ENCODE measurements at places on chromosomes 2 and 18. TPM values are rescaled to one million over a fixed set of nuclear protein-coding genes. Genes with fewer than 3 reads are reported as not detected.

DNA sequence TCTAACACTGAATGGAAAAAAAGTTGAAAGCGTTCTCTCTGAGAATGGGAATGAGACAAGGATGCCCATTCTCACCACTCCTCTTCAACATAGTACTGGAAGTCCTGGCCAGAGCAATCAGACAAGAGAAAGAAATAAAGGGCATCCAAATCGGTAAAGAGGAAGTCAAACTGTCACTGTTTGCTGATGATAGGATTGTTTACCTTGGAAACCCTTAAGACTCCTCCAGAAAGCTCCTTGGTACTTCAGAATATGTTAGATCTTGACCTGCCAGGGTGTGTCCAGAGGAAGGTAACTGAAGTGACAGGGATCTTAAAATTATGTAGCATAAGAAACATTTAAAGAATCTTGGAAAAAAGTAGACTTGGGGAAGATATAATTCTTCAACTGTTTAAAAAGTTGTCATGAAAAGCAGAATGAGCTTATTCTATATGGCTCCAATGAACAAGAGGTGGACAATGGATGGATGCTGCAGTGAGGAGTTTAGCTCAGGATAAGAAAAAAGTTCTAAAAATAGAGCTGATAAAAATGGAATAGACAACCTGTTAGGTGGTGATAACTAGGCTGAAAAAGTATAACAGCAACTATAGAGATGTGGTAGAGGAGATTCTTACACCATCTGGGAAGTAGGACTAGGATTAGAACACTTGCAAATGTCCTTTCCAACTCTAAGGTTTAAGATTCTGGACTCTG is 16.8 kb upstream of the SULT1C4 start:
- H3K4me3 ChIP-seq, result no peak overlapping the region
- DNase-seq, result no peak
- no peak overlapping the region for H3K27ac ChIP-seq
- H3K4me1 ChIP-seq, result no peaks in the 10 kb centered on the region

DNA sequence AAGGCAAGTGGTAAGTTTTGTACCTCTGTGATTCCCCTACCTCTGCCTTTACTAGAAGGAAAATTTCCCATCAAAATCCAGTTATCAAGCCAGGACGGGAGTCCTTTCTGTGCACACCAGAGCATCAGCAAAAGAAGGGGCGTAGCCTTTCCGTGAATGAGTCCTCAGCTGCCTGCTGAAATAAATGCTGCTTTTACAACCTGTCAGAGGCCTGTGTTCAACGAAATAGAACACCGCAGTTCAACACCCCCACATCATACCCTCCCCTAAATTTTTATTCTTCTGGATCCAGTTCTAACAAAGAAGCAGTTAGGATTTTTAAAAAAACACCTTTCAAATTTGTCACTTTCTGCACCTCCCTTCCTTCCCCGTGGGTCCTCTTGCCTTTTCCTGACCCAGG is 135.8 kb downstream of the SETBP1 start:
- DNase-seq, result no peak
- no peak overlapping the region for H3K4me3 ChIP-seq
- no peaks in the 10 kb centered on the region for H3K27me3 ChIP-seq
- H3K4me1 ChIP-seq, result no peaks in the 10 kb centered on the region
- no peaks in the 10 kb centered on the region for H3K36me3 ChIP-seq

DNA sequence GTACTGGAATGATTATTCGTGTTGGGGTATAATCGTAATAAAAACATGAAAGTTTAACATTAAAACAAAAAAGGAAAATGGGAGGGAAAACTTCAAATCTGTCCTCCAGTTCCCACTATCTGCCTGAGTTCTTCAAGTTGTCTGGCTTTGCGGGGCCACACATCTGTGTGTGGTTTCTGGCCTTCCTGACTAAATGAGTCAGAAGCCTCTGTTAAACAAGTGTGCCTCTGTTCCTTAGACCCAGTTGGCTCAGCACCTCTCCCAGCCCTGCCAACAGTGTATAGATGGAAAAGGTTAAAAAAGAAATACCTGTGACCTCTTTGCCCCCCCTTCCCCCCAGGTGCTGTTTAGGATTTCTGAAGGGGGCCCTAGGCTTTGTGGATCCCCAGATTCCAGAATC is 30.2 kb downstream of the XDH start:
- H3K27ac ChIP-seq, result no peak overlapping the region
- no peaks in the 10 kb centered on the region for H3K27me3 ChIP-seq
- no peak overlapping the region for H3K4me3 ChIP-seq
- no peaks in the 10 kb centered on the region for H3K36me3 ChIP-seq

GRCh38 chr2:107376909-107377308 is 449.8 kb upstream of the RGPD4 start:
- no peak overlapping the region for H3K4me3 ChIP-seq
- H3K36me3 ChIP-seq, result no peaks in the 10 kb centered on the region

GRCh38 chr2:186523791-186524190 is 37.7 kb downstream of the ZC3H15 start:
- peaks cover 14% of the 10 kb centered on the region for H3K36me3 ChIP-seq
- no peaks in the 10 kb centered on the region for H3K27me3 ChIP-seq
- no peak overlapping the region for H3K4me3 ChIP-seq
- DNase-seq, result no peak

- no peaks in the 10 kb centered on the region for H3K4me1 ChIP-seq
- no peaks in the 10 kb centered on the region for H3K27me3 ChIP-seq
- no peak overlapping the region for H3K4me3 ChIP-seq
- peaks cover 22% of the 10 kb centered on the region for H3K36me3 ChIP-seq
- no peak for DNase-seq
Measured at GRCh38 chr2:88697370-88698026, 6.0 kb downstream of the RPIA start.

GRCh38 chr2:172113617-172114016 is 10.9 kb upstream of the DLX2 start:
- no peaks in the 10 kb centered on the region for H3K4me1 ChIP-seq
- H3K27me3 ChIP-seq, result peaks cover 11% of the 10 kb centered on the region
- H3K27ac ChIP-seq, result no peak overlapping the region
- DNase-seq, result no peak
- no peaks in the 10 kb centered on the region for H3K36me3 ChIP-seq

DNA sequence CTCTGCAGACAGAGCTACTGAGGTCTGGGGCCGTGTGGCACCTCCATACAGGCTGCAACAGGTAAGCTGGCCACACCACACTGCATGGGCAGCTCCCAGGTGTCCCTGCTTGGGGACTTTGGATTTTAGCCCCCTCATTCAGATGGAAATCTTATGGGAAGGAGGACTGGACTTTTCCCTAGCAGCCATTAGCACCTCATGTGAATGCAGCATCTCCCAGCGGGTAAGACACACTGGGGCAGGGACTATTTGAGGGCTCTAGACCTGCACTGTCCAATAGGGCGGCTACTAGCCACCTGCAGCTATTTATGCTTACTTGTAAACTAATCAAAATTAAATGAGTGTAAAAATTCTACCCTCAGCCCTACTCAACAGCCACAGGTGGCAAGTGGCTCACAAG is 34.2 kb upstream of the GLI2 start:
- no peaks in the 10 kb centered on the region for H3K36me3 ChIP-seq
- H3K27me3 ChIP-seq, result peaks cover 44% of the 10 kb centered on the region
- no peak overlapping the region for H3K4me3 ChIP-seq
- DNase-seq, result no peak
- H3K27ac ChIP-seq, result no peak overlapping the region
- H3K4me1 ChIP-seq, result no peaks in the 10 kb centered on the region

DNA sequence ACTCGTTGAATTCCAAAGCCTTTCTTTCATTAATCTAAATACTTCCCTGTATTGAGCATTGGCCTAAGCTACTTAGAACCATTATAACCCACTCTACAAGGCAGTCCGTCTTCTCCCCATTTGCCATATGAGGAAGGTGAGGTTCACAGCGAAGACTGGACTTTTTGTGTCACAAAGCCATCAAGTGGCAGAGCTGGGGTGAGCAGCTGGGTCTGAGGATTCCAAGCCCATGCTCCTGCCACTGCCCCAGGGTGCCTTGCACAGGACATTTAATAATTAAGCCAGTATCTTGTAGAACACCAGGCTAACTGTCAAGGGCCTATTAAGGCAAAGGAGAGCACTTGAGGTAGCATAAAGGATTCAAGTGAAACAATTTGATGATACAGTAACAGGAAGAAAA is 68.8 kb upstream of the ZNF397 start:
- H3K27ac ChIP-seq, result no peak overlapping the region
- H3K4me3 ChIP-seq, result no peak overlapping the region
- H3K36me3 ChIP-seq, result no peaks in the 10 kb centered on the region
- no peaks in the 10 kb centered on the region for H3K27me3 ChIP-seq

- H3K4me1 ChIP-seq, result no peaks in the 10 kb centered on the region
- H3K27me3 ChIP-seq, result no peaks in the 10 kb centered on the region
- DNase-seq, result no peak
- no peak overlapping the region for H3K27ac ChIP-seq
- H3K36me3 ChIP-seq, result no peaks in the 10 kb centered on the region
Measured at GRCh38 chr2:212712466-212712865, 173.9 kb upstream of the ERBB4 start.

DNA sequence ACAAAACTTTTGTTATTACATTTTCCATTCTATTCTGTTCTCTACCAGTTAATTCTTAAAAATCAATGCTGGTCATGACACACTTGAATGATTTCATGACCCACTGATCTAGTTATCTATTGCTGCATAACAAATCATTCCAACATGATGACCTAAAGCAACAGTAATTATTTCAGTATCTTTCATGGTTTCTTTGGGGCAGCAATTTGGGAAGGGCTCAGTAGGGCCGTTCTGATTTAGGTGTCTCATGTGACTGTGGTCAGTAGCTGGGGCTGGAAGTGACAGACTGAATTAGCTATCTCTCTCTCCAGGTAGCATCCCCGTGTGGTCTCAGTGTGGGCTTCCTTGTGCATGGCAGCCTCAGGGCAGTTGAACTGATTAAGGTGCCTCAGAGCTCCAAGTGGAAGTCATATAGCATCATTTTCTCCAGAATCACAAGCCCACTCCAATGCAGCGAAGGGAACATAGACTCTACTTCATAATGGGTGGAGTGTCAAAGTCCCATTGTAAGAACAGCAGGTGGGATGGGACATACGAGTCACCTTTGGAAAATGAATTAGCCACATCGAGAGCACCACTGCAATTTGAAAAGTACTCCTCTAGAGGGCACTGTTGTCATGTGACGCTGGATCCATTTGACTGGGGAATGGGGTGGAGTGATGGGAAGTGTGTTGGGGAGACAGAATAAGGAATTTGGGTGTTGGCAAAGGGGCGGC is 39.1 kb upstream of the FAM136A start:
- no peaks in the 10 kb centered on the region for H3K4me1 ChIP-seq
- no peaks in the 10 kb centered on the region for H3K36me3 ChIP-seq
- no peak overlapping the region for H3K27ac ChIP-seq
- peaks cover 6% of the 10 kb centered on the region for H3K27me3 ChIP-seq

DNA sequence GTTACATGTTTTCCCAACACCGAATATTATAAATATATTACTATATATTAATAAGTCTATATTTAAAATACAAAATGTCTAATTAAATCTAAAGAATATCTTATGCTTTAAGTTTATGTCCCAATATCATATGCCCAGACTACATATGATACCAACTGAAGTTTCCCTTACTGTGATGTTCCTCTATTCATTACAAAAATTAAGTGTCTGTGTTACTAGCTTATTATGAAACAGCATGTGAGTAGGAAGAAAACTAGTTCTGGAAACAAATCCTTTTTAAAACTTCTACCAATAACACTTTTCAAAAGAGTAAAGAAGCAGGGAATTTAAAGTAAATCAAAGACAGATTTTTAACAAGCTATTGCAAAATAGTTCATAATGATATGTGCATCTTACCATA is 17.8 kb downstream of the HNRNPLL start:
- H3K27ac ChIP-seq, result no peak overlapping the region
- no peak for DNase-seq
- peaks cover 29% of the 10 kb centered on the region for H3K4me1 ChIP-seq
- H3K36me3 ChIP-seq, result peaks cover 34% of the 10 kb centered on the region
- H3K4me3 ChIP-seq, result no peak overlapping the region

DNA sequence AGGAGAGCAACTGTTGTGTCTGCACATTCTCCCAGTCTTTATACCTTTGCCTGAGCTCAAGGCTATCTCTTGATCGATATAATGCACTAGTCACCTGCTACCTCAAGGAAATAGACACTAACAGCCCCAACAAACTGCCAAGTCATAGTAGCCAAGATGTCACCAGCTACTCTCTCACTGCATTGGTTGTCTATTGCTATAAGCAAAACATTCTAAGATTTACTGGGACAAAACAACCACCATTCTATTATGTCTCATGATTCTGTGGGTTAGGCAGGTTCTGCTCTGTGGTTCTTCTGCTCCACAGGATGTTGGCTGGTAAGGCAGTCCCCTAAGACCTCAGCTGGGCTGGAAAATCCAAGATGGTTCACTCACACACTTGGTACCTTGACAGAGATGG is 28.5 kb upstream of the MLPH start:
- DNase-seq, result no peak
- H3K36me3 ChIP-seq, result no peaks in the 10 kb centered on the region
- no peaks in the 10 kb centered on the region for H3K4me1 ChIP-seq

DNA sequence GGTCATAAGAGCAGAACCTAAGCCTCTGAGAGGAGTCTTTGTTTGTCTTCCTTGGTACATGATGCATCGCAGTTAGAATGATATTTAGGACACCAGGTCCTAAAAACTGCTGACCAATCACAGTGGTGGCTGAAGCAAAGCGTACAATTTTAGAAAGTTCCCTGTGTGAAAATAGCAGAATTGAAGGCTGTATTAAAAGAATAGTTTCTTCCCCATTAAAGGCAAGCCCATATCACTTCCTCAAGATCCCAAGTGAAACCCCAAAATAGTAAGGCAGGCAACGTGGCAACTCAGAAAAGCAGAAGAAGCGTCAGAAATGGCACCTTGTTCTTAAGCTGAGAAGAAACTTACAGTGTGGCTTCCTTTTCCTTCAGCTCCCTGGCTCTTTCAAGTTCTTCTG is 154.8 kb upstream of the PGAP1 start:
- no peaks in the 10 kb centered on the region for H3K36me3 ChIP-seq
- H3K27ac ChIP-seq, result no peak overlapping the region
- DNase-seq, result no peak
- H3K4me1 ChIP-seq, result no peaks in the 10 kb centered on the region

GRCh38 chr18:10939822-10940221 is 209.5 kb downstream of the PIEZO2 start:
- DNase-seq, result no peak
- H3K27me3 ChIP-seq, result no peaks in the 10 kb centered on the region
- no peak overlapping the region for H3K27ac ChIP-seq

DNA sequence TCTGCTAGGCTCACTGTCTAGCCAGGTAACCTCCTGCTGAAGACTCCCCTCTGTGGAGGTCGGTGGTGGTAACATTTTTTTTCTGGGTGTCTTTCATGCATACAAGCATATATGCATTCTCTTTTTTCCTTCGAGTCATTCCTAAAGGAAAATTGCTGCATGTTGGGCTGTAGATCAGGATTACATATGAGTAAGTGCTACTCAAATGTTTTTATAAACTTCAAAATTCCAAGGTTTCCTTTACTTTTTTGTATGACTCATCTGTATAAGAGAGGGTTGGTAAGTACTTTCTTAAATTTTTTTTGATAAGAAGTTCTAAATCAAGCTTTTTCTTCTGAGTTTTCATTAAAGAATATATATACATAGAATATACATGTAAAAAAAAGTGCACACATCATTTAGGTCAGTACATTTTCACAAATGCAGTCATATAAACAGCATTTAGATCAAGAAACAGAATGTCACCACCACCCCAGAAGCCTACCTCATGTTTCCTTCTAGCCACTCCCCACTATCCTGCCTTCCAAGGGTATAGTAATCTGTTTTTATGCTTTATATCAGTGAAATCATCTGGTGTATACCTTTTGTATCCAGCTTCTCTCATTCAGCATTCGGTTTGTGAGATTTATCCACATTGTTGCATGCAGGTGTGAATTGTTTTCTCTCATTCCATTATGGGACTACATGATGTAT is 128.0 kb upstream of the MAP3K20 start:
- no peaks in the 10 kb centered on the region for H3K36me3 ChIP-seq
- DNase-seq, result no peak
- H3K4me3 ChIP-seq, result no peak overlapping the region
- no peaks in the 10 kb centered on the region for H3K4me1 ChIP-seq
- no peak overlapping the region for H3K27ac ChIP-seq

IHH gene
- 2.2 TPM for polyA plus RNA-seq

RGPD3 gene
- polyA plus RNA-seq, result 0.26 TPM

FBLN7 gene
- polyA plus RNA-seq, result 10.6 TPM

FIGN gene
- polyA plus RNA-seq, result 8.2 TPM

Data from left lung (tissue), 14 donors.